B cell (primary cell): ENCODE measurements at places on chromosomes 6 and 20. TPM values are rescaled to one million over a fixed set of nuclear protein-coding genes. Genes with fewer than 3 reads are reported as not detected.
A peak's percentile ranks its signal among the peaks of the same experiment; 100 is the strongest.

DNA sequence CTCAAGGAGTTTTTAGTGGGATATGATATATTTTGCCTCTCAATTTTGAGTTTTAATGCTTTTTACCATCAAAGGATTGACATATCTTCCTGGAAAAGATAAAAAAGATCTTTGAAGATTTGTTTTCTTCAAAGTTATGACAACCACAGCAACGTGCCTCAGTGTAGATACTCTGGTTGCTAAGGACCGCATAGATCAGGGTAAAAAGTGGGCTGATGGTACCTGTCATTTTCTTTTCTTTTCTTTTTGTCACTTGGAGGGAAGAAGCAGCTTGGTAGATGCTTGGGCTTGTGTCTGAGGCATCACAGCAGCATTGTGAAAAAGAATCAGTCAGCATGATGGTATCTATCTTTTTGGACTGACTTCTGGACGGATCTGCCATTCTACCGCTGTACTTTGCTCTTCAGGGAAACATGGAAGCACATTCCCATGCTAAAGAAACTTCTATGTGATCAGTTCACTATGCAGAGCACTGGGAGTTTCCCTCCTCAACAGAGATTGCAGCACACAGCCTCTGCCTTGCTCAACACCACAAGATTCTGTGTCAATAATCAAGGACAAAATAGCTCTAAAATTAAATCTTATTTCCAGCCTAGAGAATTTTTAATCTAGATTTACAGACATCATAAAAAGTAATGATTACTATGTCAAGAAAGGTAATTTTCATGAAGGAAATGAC lies 54.8 kb upstream of the SGK1 start:
- H3K36me3 ChIP-seq = no peaks in the 10 kb centered on the region
- H3K27me3 ChIP-seq = no peaks in the 10 kb centered on the region
- H3K27ac ChIP-seq = no peak overlapping the region
- H3K4me1 ChIP-seq = peaks cover 14% of the 10 kb centered on the region

DNA sequence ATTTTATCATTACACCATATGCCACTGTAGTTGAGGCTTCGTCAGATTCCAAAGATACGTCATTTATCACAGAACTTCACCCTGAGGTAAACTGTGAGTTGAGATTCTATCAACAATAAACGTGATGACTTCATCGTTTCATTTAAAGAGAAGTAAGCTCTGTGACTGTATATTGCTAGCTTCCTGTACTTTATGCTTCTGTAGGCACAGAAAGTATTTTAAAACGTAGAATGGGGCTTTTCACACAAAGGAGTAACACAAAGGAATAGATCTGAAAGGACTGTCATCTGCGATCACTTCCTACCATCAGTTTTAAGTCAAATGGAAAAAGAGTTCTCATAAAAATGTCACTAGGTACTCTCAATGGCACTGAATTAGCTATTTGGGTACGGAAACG lies 234.4 kb upstream of the MCHR2 start:
- H3K36me3 ChIP-seq = no peaks in the 10 kb centered on the region
- no peak for DNase-seq
- H3K4me3 ChIP-seq = peak overlapping the region; percentile 70
- no peaks in the 10 kb centered on the region for H3K27me3 ChIP-seq
- H3K4me1 ChIP-seq = peaks cover 6% of the 10 kb centered on the region

DNA sequence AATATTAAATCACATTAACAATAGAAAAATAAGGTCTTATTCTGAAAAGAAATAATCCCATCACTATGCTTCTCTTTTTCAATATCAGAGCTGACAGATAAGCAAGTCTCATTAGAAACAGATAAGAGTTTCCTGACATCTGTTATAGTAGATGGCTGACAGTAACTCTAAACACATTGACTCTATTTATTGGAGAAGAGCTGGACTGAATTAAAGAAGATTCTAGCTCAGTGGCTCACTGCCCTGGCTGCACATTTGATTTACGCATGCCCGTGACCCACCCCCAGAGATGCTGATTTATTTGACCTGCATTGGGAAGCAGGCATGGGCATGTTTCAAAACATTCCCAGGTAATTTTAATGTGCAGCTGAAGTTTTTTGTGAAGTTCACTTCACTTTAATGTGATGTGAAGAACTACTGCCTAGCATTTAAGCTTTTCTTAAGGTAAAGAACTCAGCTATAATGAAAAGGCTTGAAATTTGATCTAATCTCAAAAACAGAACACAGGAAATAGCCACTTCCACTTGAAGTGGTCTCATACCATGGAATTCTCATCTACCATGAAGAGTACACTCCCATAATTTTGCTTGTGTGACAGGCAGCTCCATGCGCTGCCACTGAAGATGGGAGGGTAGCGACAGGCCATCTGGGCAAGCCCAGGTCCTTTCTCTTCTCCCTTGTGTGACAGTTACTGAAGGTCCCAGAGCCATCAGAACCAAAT lies 162.3 kb downstream of the TPBG start:
- H3K4me1 ChIP-seq = no peaks in the 10 kb centered on the region
- no peak overlapping the region for H3K4me3 ChIP-seq
- H3K27me3 ChIP-seq = no peaks in the 10 kb centered on the region
- no peaks in the 10 kb centered on the region for H3K36me3 ChIP-seq
- no peak for DNase-seq

The OGFR gene
- total RNA-seq = 99.3 and 102 TPM in 2 replicates

The ZBTB46 gene
- 0.64 and 1.6 TPM in 2 replicates for total RNA-seq
